Ovary (tissue), 10 donors: ENCODE measurements at places on chromosomes 1 and 21. TPM values are rescaled to one million over a fixed set of nuclear protein-coding genes. Genes with fewer than 3 reads are reported as not detected.

OLIG2 gene
- not detected for polyA plus RNA-seq

RPE65 gene
- polyA plus RNA-seq = not detected

LRRC53 gene
- polyA plus RNA-seq = not detected

RPTN gene
- not detected for polyA plus RNA-seq

GRCh38 chr1:93275634-93276295, 69.9 kb upstream of the DR1 start:
- H3K4me1 ChIP-seq = no peaks in the 10 kb centered on the region
- H3K27me3 ChIP-seq = no peaks in the 10 kb centered on the region
- no peaks in the 10 kb centered on the region for H3K36me3 ChIP-seq
